ENCODE measurements at places on chromosomes 12 and 14.

GRCh38 chr12:49824895-49825294 is 3.3 kb downstream of the NCKAP5L start:
- DNase-seq, result no peak

- no peak for DNase-seq
Observed at GRCh38 chr12:632102-632696, 31.0 kb downstream of the NINJ2 start.

DNA sequence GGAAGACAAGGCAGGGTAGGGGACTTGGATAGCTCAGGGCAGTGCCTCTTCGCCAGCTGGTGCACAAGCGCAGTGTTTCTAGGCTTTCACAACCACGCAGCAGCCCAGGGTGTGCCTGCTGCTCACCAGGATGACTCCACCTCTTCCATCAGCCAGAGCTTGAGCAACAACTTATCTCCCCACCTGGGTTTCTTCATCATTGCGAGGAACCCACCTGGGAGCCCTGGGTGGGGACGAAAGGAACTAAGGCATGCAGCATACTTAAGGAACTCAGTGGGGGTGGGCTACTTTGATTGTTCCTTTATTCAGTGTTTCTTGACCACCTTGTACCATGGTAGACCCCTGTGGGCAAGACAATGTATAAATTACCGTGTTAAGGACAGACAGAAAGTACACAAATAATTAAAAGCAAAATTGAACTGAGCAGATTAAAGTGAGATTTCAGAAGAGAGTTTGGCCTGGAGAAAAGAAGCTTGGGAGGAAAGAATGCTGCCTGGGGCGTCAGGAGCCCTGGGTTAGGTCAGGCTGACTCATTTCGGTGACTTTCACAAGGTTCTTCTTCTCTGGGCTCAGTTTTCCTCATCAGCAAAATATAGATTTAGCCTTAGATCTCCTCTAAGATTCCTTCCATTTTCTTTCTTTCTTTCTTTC is 22.9 kb downstream of the KRT18 start:
- DNase-seq, result no peak

GRCh38 chr12:61369241-61369910 is 890.8 kb upstream of the USP15 start:
- no peak for DNase-seq

DNA sequence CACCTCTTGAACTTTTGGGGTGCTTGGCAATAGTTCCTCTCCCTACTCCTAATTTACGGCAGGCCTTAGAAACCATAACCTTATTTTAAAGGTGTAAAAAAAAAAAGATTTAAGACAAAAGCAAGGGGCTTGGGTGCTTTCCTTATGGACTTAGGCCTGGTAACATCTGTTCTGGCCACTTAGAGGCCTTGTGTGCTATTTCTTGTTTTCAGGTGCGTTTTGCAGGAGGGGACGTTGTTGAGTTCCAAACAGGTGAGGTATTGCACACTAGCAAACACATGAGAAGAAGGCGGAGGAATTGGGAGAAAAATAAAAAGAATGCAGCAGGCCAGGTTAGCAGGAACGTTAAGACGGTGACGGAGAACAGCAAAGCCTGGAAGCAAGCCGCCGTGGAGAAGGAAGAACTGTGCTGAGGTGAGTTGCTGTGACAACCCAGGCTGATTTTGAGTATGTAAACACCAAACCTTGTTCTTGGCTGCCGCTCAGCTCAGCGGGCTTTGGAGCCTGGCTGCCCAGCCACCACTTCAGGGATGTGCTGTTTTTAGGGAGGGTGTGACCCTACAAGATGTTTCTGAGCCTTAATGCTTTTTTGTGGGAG is 17.3 kb downstream of the EMG1 start:
- DNase-seq, result no peak

DNA sequence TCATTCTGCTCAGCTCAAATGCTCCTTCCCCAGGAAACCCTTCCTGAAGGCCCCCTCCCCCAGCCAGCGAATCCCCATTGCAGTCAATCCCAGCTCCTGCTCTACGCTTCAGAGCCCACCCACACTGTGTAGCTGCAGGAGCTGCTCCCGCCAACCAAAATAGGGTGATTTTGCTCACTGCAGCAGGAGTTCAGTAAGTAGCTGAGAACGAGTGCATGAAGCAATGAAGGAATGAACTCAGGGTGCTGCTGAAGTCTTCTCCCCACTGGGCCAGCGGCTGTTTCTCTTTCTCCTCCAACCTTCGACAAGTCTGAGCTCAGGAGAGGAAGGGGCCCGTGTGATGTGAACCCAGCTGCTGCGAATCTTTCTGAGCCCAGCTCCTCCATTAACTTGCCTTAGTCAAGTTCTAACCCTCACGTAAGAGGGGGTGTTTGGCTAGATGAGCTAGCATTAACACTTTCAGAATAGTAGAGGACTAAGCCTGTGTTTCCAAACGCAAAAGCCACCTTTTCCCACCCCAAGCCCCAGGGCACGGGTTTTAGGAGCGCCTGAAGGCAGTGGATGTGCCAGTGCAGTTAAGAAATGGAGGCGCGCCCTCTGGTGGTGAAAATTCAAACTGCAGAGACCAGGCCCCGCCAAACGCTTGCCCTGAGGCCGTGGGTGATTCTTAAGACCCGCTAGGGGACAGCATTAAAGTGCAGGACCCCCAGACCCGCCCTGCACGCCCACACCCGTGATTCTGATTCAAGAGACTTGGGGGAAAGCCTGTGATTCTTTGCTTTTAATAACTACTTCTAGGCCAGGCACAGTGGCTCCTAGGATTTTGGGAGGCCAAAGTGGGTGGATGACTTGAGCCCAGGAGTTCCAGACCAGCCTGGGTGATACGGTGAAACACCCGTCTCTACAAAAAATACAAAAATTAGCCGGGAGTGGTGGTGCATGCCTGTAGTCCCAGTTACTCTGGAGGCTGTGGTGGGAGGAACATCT is 11.9 kb upstream of the SERPINA4 start:
- peak; percentile 12 for DNase-seq

- DNase-seq, result no peak
Observed at GRCh38 chr12:131761638-131762037, 50.7 kb downstream of the SFSWAP start.

DNA sequence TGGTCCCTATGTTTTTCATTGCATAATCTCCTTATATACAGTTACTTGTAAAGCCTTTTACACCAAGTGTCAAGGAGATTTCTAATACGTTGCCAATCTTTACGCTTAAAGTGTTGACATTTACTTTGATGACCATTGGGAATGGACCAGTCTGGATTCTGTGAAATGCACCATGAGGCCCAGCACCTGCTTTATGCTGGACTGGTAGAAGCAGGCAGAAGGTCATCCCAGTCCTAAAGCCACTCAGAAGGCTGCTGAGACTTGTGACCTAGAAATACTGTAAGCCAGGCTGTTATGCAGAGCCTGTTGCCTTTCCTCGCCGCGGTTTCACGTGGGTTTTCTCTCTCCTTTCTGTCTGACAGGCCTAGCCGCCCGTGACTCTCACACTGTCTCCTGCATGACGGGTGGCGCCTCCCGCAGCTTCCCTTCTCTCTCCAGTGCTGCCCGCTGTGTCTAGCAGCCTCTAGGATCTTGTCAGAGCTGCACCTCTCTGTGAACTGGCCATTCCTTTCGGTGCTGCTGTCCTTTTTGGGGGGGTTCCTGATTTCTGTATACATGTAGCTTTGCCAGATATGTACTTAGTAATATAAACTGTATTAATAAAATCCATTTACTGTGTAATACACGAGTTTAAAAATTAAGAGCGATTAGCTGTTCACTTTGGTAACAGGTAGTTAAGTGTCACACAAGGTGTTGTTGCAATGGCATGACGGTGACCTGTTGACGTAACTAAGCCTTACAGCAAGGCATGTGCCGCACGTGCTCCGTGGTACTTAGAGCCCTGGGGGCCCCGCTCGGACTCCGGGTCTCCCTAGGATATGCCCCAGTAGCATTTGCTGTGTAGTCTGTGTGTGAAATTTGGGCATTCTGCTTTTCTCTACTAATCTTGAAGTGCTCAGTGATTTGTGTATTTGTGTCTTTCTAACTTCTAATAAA is 29.7 kb downstream of the XRCC3 start:
- no peak for DNase-seq

DNA sequence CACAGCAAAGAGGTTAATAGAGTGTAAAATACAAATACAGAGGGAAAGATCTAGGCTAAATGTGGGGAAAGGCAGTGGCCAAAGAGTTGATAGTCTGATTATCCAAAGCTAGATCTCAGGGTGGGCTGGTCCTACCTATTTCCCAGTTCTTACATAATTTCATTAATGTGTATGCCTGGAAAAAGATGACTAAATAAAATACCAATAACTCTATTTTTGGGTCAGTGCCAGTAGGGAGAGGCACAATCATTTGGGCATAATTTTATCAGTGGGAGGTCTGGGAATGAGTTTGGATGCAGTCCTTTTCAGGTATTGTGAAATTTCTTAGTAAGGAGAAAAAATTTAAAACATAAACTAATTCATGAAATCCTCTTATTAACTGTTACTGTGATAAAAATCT is 30.6 kb upstream of the CLEC14A start:
- no peak for DNase-seq

DNA sequence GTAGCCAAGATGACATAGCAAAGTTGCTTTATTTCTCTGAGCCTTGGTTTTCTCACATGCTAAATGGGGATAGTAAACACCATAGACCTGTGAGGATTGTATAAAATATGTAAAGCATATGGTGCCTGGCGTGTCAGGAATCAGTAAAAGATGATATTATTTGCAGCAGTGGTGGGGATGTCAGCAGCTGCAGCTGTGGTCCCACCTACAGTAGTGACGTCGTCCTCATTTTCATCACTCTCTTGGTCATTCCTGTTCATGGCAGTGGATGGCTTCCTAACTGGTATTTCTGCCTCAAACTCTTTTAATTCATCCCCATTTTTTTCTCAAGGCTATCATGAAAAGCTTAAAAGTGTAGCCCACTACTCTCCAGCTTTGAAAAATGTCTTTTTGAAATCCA is 12.1 kb downstream of the BMAL2 start:
- DNase-seq, result no peak

- no peak for DNase-seq
Observed at GRCh38 chr14:72432748-72433147, 461.2 kb downstream of the DPF3 start.

DNA sequence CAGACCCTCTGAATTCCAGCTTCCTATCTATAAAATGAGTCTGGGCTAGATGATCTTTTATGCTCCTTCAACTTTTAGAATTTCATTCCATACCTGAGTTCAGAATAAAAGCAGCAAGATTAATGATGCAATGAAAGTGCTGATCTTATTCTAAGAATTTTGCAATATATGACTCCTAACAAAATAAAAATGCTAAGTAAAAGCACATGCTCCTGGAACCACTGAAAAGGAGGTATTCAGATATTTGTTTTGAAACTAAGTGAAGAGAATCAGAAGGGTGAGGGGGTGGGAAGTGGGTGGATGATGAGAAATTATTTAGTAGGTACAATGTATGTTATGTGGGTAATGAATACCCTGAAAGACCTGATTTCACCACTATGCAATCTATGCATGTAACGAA is 216.6 kb downstream of the PTPRO start:
- DNase-seq, result no peak

DNA sequence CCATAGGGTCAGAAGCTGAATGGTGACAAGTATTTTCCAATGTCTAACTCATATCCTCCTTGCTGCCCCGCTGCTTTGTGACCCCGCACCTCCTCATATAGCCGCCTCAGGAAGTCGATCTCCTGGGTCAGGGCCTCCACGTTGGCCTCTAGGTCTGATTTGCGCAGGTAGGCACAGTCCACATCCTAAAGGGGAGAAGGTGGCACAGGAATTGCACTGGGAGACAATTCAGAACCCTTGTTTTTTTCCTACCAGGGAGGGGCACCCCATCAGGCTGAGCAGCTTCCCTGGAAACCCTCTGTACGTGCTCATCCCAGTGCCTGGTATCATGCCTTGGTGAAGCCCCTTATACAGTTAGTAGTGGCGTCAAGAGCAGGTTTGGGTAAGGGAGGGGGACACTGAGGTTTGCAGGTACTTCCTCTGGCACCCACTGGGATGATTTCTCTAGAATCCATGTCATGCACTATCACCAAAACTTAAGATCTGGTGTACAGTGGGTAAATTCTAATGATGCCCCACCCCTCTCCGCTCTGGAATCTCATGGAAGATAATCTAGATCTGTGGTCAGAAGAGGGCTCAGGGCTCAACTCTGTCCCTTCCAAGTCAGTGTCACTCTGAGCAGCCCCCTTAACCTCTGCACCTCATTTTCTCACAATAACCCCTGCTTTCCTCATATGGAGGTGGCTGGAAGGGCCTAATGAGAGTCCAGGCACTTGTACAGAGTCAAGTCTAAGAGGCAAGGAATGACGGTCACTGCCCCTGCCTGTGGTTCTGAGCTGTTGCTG is 20.1 kb upstream of the KRT86 start:
- no peak for DNase-seq

- no peak for DNase-seq
Observed at GRCh38 chr12:49339464-49339861, 2.5 kb upstream of the C1QL4 start.

- no peak for DNase-seq
Observed at GRCh38 chr14:96926001-96926400, 128.8 kb downstream of the VRK1 start.

GRCh38 chr12:75507086-75507485 is 4.3 kb downstream of the KRR1 start:
- DNase-seq, result no peak

- DNase-seq, result no peak
Observed at GRCh38 chr12:113967368-113967767, 1.2 kb upstream of the RBM19 start.

DNA sequence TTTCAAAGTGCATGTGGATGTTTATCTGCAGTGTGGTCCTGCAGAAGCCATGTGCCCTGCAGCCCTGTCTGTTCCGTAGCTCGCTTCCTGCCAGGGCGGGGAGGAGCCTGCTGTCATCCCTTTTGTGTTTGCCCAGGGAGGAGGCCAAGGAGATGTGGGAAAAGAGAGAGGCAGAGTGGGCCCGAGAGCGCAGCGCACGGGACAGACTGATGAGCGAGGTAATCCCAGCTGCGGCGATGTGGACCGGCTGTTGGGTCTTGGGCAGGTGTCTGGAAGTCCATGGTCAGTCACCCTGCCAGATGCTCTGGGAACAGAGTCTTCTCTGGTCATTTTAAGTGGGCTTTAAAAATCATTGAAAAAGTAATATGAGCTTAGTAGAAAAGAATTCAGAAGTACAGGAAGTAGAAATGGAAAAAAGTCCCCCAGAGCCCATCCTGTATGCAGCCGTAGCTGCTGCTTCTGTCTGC is 12.8 kb downstream of the TCHP start:
- DNase-seq, result no peak

- no peak for DNase-seq
Observed at GRCh38 chr12:114166362-114166761, 200.2 kb upstream of the RBM19 start.

- no peak for DNase-seq
Observed at GRCh38 chr14:42095155-42095554, 488.5 kb downstream of the LRFN5 start.

DNA sequence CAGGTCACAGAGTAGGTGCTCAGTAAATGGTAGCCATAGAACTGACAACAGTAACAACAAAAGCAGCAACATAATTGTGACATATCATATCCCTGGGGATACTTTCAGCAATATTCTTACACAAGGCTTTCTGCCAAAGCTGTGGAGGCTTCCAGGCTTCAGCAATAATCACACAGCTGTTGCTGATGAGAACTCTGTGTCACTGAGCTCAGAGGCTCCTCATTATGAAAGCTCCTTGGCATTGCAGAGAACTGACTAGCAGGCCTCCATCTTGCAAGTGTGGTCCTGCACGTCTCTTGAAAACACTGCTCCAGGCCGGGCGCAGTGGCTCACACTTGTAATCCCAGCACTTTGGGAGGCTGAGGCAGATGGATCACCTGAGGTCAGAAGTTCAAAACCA is 97.3 kb upstream of the BTG1 start:
- DNase-seq, result no peak

All from NCI-H1436 (cell line).